ENCODE measurements at places on chromosomes 5 and 9.

DNA sequence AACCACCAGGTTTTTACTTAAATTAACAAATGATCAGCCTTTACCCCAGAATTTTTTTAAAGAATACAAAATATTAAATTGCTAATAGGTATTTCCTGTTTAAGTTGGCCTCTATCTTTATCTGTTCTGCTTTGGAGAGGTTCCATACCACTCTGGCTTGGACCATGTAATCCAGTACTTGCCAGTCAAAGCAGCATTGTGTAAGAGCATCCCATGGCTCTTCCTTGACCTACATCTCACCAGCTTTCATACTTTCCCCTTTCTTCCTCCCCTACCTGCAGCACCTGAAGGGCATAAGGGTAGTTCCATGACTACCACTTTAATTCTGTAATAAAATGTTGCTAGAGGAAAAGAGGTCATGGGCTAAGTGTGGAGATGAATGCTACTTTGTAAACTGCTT, 140.8 kb upstream of the MTAP start:
- DNase-seq: no peak

- no peak for DNase-seq
These were observed 414.0 kb downstream of the TLE4 start for GRCh38 chr9:79985772-79986171.

DNA sequence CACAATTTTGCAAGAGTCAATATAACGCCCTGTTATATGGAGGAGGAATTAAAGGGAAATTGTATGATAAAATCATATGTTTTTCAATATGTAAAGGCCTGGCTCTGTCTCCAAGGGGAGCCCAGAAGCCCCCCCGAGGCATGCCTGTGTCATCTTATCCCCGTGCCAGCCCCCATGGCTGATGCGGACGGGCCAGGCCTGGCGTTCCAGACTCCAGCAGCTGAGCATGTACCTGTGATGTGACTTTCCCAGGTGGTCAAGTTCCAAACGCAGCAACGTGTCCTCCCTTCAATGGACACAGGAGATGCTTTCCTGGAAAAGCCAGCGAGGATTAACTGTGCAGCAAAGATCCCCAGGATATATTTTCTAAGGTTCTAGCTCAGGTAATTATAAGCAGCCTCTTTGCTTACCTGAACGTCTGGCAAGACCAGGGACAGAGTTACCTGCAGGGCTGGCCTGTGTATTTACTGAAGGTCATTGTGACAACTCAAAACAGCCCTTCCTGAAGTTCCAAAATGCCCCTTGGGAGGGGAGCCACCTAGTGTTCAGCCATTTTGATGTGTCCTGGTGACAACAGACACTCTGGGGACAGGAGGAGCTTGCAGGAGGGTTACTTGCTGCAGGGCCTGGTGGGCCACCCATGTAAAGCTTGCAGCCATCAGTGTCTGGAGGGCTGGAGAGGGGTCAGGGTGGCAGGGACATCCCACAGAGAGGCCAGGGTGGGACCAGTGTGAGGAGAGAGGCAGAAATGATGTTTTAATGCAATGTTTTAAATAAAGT, 53.3 kb upstream of the RNU6ATAC start:
- DNase-seq: peak; percentile 61

DNA sequence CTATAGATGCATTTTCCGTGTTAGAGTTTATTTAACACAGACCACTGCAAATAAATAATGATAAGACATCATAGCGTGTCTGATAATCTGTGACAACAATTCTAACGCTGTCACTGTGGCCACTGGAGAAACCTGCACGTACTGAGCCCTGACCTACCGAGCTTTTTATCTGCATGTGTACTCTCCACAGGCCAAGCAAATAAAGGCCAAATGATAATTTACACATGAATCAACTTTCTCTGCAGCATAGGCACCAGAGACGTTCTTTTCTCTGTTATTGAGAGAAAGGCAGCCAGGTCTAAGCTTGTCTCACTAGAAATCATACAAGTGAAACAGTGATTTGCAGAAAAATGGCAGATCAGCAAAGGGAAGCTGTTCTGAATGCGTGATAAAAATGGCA, 75.8 kb downstream of the POU5F2 start:
- no peak for DNase-seq

- DNase-seq: no peak
These were observed 172.3 kb downstream of the CACNA1B start for GRCh38 chr9:138049779-138050471.

DNA sequence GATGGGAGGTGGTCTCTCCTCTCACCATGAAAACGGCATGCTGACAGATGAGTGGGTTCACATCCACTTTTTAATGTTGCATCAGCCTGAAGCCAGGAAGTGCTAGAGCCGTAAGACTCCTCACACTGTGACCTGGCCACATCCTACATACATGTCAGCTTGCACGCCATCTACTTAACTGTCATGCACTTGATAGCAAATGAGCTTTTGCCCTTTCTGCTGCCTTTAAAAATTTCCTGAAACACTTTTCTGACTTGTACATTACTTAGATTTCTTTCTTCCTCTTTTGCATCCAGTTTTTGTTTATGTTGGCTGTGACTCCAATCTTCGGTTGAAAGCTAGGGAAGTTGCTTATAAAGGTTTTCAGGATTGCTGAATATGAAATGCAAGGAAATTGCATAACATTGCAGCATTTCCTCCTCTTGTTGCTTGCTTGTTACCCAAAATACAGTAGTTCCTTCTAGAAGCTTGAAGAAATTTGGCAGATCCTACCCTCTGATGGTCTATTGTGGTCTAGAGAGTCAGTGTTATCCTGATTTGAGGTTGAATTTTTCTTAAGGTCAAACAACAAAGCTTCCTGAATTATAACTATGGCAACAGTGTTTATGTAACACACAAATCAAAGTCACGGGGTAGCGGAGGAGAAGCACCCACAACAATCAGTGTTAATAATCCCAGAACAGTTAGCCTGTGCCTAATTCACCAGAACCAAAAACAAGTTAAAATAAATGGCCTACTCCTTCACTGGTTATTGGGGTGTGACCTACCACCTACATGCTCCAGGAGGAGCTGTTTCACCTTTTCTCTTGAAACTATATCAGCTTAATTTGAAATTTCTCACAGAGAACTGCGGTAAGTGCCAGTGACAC, 232.5 kb downstream of the ARHGAP26 start:
- DNase-seq: peak; percentile 89

DNA sequence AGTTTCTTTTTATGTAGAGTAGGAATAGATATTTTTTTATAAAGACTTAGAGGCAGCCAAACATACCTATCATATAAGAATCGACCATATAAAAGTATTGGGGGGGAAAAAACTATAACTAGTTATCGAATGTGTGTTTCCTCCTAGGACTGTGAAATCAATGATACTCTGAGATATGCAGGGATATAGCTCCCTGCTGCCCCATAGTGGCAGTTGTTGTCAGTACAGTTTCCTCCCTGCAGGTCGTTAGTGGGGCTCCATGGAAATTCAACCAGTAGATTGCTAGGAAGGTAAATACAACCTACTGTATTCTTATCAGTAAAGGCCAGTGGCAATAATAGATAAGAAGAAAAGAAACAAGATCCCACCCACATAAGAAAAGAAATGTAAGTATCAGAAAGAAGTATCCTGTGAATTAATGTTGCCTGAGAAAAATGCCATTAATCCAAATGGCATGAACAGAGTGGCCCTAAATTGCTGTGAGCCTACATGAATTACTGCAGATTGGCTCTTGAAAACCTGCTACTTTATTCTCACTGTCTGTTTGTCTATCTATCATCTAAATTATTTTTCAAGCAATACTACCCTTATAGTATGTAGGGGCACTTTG, 136.9 kb upstream of the FBN2 start:
- peak; percentile 69 for DNase-seq

DNA sequence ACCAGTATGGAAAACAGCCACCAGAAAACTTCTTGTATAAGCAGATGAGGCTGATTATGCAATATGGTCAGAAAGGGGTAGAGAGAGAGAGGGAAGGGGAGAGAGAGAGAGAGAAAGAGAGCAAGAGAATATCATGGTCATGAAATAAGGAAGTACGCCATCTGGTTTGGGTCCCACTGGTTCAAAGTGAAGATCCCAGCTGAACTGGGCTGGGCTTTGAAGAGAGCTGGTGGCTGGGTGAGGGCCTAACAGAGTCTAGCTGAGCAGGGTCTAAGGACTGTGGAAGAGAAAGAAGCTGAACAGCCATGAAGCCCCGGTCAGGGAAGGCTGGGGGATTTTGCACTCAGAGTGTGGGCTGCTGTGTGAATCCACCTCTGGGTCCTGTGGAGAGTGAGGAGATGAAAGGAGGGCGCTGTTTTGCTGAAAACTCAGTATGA, 14.6 kb downstream of the TRIM14 start:
- DNase-seq: peak; percentile 89

DNA sequence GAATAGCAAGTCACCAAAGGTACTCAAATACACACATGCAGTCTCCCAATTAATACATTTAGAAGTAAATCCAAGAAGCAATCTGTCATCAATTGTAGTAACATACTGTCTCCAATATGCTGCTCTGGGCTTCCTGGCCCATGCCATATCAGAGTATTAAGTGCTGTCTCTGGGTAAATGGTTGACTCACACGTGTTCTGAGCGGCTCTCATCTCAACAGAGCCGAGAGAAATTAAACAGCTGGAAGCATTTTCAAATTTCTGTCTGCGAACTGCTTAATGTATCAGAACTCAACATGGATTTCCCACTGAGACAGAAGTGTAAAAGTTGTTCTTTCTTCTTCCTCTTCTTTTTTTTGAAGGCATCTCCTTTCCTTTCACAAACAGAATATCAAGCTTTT, 247.3 kb upstream of the TAS2R1 start:
- no peak for DNase-seq

GRCh38 chr5:39394946-39395345, 29.8 kb downstream of the DAB2 start:
- DNase-seq: no peak

- no peak for DNase-seq
These were observed 19.1 kb upstream of the SNX2 start for GRCh38 chr5:122755783-122756182.
